Dermis blood vessel endothelial cell (primary cell): ENCODE measurements at places on chromosomes 6 and 20.

- no peak for DNase-seq
These were observed 149.7 kb downstream of the CARMIL1 start for GRCh38 chr6:25428758-25429317.

DNA sequence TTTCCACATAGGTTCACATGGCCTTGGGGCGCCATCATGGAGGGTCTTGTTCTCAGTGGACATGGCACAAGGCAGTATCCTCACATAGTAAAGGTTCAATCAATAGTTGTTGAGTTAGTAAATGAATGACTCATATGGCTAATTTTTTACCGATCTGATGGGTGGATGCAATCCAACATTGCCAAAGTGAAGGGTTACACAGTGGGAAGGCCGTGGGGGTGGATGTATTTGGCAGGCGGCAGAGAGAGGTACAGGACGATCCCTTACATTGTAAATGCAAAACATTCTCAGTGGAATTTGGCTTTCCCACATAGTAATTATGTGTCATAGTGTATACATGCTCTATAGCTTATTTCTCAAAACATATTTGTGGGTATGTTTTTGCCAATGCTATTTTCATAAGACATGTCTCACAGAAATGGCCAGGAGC, 21.0 kb upstream of the PDE7B start:
- DNase-seq = no peak

DNA sequence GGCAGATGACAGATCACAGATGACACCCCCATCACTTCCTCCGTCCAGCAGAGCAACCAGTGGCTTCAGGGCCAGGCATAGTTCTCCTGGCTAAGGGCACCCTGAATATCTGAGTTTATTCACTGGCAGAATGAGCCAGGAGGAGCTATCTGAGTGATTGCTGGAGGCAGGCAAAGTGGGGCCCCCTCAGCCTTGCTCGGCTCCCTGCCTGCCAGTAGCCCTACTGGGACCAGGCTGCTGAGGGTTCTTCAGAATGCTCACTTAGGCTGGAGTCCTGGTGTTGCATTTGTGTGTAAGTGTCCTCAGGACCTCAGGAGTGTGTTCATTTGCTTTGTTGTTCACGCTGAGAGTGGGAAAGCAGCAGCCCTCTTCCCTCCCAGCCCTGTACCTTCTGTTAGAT, 31.2 kb downstream of the CHMP4B start:
- DNase-seq = no peak

DNA sequence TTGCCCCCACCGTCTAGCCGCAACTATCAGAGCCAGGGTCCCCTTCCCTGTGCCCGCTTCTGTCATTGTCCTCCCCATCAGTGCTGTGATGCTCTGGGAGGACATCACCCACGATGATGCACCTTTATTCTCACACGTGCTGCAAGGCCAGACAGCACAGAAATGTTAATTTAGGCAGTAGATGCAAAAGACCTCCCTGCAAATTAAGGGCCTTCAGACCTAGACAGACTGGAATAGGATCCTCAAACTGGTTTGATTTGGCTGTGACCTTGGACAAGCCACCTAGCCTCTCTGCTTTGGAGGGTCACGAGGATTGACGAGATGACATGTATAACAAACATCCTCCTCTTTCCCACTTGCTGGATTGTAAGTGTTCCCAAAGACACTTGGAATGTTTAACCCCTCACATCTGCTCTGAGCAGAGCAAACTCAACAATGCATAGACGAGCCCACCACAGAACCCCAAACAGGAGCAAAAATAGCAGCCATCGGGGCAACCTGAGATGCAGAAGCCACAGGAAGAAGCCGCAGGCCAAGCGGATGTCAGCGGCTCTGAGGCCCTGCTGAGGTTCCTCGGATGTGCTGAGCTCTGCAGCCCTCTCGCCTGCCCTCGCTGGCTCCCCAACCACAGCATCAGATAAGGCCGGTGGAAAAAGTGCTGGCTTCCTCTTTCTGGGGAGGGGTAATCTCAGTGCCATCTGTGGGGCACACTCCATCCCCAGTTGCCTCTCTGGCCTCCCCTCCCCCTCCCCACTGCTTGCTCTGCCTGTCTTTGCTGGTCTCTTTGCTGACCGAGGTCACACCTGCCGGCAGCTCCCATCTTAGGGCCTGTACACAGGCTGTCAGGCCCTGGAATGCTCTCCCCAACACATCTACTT, 35.3 kb downstream of the TOX2 start:
- DNase-seq = no peak

DNA sequence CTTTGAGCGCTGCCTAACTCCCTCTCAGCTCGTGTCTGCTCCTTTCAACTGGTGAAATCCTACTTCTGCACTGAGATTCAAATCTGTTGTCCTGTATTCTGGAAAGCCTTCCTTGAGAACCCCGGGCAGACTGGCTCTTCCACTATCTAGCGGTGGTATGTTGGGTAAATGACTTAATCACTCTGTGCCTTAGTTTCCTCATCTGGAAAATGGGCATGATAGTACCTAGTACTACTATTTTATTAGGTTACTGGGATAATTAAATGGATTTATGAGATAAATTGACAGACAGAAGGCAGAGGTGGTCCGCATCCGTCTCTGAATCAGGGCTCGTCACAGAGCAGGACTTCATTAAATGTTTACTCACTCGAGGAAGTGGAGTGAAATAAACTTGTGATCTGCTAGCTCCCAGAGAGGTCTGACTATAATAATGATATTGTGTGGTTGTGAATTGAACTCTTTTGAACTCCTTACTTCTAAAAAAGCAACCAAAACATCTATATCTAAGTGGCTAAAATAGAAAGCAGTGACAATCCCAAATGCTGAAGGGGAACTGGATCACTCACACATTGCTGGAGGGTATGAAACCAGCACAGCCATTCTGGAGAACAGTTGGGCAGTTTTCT, 26.6 kb downstream of the PPP1R16B start:
- DNase-seq = no peak

GRCh38 chr6:113202852-113203714, 654.1 kb upstream of the MARCKS start:
- no peak for DNase-seq

DNA sequence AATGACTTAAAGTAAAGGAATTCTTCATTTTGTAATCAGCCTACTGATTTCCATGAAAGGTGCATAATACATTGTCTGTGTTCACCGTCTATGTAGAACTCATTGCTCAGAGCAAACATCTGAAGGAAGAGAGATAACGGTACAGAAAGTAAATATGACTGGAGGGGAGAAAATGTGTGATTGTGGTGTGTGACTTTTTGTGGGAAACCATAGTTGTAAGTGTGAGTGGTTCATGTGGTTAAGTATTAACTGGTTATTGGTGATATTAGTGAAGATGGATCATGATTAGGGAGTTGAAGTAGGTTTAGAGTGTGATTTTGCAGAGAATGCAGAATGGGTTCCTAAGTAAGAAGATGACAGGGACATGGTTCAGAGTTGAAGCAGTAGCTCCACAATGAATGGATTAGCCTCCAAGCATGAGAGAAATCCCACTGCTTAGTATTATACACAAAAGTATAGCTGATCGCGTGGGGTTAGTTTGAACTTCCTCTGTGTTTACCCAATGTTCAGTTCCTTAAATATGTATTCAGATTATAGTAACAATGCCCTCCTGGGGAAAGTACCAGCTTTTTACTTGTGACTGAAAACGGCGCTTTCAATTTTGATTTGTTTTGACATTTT, 368.9 kb downstream of the UTRN start:
- DNase-seq = no peak

GRCh38 chr6:1485678-1486077, 96.3 kb downstream of the FOXF2 start:
- DNase-seq = peak; percentile 53

GRCh38 chr6:42045538-42046460, 4.5 kb upstream of the TAF8 start:
- peak; percentile 79 for DNase-seq

DNA sequence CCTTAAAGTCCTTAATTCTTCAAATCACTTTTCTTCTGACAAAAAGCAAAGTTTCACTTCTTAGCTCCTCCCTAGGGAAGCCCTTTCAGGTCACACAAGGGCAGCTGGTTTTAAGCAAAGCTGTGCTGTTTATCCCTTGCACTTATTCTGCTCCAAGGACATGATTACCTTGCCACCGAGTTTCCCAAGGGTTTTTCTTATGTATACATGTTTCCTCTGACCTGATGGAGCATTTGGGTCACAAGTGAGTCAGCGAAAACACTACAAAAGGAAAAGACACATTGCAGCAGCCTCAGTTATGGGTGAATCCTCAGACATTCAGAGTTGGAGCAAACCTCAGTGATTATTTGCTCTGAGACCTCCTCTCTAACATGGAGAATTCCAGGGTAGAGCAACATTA, 26.6 kb upstream of the ILRUN start:
- peak; percentile 4 for DNase-seq

- DNase-seq = no peak
These were observed 23.1 kb downstream of the DNAH8 start for GRCh38 chr6:38738261-38738660.

GRCh38 chr6:150541576-150541975, 58.1 kb upstream of the PLEKHG1 start:
- no peak for DNase-seq
